NCI-H187 treated with DMSO at 0.1 percent for 48 hours (cell line): ENCODE measurements at places on chromosomes 3 and 15.

- no peak for DNase-seq
These were observed 119.3 kb upstream of the DAZL start for GRCh38 chr3:16724487-16724886.

- no peak for DNase-seq
These were observed 4.4 kb downstream of the LAMP3 start for GRCh38 chr3:183158113-183158512.

GRCh38 chr3:147930232-147930807, 521.2 kb downstream of the ZIC1 start:
- no peak for DNase-seq

DNA sequence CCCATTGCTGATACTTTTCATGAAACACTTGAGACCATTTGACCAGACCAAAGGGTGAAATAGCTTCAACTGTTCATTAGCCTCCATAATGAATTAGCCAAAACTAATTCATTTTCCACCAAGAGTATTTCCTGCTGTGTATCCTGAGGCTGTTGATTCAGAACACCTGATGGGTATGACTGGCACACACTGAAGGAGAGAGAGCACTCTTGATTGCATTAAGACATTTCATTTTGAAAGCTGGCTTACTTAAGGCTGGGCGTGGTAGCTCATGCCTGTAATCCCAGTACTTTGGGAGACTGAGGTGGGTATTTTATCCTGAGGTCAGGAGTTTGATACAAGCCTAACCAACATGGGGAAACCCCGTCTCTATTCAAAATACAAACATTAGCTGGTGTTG, 175.6 kb downstream of the AGBL1 start:
- no peak for DNase-seq
